ENCODE measurements at places on chromosomes 7 and 10.

GRCh38 chr7:110940756-110941155 is 150.2 kb upstream of the LRRN3 start:
- DNase-seq = no peak

DNA sequence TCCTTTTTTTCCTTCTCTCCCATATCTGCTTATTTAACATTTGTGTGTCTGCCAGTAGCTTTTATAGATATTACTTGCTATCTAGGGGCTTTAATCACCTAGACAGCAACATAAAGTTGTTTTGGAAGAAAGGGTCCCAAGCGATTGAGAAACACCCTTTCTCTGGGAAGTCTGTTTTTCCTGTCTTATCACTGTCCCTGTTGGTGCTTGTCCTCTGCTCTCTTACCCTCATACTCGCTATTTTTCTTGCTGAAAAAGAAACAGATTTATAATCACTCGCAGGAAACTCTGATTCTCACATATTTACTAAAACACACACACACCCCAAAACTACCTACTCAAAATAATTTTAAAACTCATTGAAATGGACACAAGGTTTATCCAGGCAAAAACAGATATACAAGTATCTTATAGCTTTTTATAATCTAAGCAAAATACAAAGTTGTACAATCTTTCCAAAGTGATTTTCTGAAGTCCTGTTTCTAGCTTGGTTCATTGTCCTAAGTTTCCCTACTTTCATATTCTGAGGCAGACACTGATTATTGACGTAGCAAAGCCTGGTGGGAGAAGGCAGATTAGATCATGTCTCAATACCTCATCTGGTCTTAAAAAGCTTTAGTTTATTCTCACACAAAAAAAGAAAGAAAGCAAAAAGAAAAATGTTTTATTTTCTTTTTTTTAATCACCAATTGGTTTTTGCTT is 157.3 kb downstream of the CACNA2D1 start:
- DNase-seq = no peak

DNA sequence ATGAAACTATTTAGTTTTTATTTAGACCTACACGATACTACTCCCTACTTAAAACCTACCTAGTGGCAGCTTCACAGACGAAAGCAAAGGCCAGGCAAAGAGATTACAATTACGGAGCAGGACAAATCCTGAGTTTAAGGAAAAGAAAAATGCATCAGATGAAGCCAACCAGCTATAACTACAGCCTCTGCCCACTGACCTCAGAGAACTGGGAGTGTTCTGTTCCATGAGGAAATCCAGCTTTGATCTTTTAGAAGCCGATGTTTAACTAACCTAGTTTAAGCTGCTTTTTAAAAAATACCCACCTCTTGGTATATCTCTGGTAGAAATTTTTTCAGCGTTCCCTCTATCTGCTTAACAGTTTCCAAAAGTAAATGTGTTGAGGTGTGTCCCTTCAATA is 3.0 kb upstream of the UPF2 start:
- DNase-seq = no peak

DNA sequence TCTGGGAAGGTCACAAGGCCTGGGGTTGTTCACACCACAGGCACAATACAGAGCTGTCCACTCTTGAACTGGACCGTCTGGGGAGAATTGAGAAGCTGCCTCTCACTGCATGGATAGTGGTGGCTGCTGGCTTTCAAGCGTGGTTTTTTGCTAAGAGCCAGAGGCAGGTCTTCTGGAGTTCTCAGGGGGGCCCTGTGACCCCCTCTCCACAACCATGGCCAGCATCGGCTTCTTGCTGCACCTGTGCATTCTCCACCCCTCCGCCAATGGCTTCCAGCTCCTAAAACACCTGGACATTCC is 140.3 kb downstream of the ADCY1 start:
- no peak for DNase-seq

- DNase-seq = no peak
Measured at GRCh38 chr7:117950601-117951260, 77.5 kb upstream of the CTTNBP2 start.

- DNase-seq = no peak
Measured at GRCh38 chr7:134153493-134154136, 26.5 kb downstream of the LRGUK start.

- peak; percentile 12 for DNase-seq
Measured at GRCh38 chr7:39950473-39951225, 593 bp downstream of the CDK13 start.

- no peak for DNase-seq
Measured at GRCh38 chr7:1026721-1027161, 17.6 kb upstream of the GPR146 start.

- DNase-seq = no peak
Measured at GRCh38 chr7:158355456-158356065, 232.1 kb downstream of the PTPRN2 start.

GRCh38 chr10:124125305-124126116 is 32.1 kb upstream of the CHST15 start:
- no peak for DNase-seq

DNA sequence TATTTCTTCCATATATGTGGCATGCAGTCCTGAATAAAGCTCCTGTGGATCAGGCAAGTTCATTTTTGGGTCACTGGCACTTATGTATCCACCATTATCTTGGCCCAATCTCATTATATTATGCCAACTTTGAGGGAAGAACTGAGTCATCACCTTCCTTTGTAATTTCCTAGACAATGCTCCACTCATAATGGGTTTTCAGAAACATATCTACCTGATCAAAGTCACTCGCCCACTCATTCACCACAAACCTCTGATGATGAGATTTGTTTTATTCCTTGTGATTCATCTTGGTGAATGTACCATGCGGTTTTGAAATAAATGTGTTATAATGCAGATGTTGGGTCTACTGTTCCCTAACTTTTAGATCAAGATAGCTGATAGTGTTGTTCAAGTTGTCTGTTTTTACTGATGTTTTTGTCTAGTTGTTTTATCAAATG is 525.8 kb downstream of the KIF20B start:
- DNase-seq = no peak

DNA sequence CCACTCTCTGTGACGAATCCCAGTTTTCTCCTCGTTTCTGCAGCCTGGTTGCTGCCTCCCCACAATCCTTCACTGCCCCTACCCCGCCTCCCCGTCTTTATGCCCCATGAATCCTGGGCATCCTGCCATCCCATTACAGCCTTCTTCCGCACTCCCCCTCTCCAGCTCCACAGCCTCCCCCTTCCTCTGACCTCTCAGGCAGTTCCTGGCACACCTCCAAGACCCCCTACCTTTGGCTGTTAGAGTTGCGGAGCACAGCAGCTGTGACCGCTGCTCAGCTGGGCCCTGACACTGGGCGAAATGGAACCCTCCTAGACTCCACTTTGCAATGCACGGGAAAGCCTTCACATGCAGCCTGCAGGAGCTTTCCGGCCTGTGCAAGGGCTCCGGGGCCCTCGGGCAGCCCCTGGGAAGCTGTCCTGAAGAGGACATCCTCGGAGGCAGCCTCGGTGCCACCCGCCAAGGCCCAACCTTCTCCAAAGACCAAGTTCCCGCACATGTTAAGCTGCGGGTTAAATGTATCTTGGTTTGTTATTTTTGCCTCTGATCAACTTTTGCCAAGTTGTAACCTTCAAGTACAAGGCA is 400.7 kb upstream of the MKI67 start:
- DNase-seq = no peak

DNA sequence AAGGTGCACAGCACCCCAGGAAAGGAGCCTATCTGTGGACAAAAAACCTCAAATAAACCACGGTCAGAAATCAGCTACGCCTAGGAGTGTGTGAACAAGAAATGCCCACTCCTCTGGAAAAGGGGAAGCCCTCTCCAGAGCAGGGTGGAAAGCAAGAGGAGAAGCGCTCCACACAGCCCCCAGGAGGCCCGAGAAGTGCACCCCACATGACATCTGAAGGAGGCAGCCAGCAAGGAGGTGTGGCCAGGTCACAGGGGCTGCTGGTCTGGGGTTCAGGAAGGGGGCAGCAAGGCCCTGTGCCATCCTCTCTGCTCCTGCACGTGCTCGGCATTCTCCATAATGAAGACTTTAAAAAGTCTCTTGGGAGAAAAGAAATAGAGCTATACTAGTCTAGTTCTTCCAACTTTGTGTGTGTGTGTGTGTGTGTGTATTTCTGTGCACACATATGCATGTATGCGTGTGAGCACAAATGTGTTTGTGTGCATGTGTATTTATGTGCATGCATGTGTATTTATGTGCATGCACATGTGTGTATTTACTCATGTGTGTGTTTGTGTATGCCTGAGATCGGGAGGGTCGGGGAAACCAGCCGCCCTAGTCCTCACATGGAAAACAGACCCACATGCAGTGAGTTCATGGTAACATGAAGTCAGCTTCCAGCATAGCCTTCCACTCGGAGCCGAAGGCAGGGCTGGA is 76.5 kb downstream of the TNS3 start:
- no peak for DNase-seq

- DNase-seq = no peak
Measured at GRCh38 chr10:5500162-5500670, 846 bp upstream of the CALML5 start.

- DNase-seq = no peak
Measured at GRCh38 chr7:98968621-98969020, 90.3 kb downstream of the TRRAP start.

DNA sequence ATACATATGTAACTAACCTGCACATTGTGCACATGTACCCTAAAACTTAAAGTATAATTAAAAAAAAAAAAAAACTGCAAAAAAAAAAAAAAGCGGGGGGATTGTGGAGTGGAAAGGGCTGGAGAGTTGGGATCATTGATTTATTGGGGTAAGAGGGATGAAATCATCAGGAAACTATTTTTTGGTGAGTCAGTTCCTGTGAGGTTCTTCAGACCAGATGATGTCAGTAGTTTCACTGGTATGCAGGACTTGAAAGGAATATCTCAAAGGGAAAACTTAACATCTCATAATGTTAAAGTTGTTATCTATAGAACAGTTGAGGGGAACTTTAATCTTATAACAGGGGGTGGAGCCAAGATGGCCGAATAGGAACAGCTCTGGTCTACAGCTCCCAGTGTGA is 32.6 kb upstream of the TECTB start:
- DNase-seq = no peak

DNA sequence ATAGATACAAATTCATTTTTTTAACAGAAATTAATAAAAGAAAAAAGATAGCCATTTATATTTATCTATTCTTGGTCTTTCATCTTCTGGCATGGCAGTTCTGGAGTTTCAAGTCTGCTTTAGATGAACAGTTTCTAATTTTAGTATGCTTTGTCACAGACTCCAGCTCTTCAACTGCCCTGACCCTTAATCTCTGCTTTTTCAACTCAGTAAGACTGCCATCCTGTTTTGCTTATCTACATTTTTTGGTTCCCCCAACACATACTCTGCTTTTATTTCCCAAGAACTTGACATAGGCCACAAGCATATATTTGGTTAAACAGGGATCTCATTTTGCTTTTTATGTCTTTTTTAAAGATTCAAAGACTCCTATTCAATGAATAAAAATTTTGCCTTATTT is 309.3 kb upstream of the KCND2 start:
- DNase-seq = no peak

GRCh38 chr7:128410451-128410753 is 620 bp upstream of the IMPDH1 start:
- no peak for DNase-seq

DNA sequence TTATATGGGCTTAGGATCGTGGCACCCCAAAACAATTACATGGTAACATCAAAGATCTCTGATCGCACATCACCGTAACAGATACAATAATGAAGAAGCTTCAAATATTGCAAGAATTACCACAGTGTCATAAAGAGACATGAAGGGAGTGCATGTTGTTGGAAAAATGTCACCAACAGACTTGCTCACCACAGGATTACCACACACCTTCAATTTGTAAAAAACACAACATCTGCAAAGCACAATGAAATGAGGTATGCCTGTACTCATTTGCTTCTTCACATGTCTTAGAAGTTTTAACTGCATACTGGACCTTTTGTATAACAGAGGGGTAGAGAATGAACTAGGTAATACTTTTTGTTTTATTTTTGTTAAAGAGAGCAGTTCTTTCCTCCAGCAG is 96.6 kb downstream of the TPST1 start:
- DNase-seq = no peak

GRCh38 chr7:71633551-71634008 is 501.6 kb downstream of the GALNT17 start:
- no peak for DNase-seq

DNA sequence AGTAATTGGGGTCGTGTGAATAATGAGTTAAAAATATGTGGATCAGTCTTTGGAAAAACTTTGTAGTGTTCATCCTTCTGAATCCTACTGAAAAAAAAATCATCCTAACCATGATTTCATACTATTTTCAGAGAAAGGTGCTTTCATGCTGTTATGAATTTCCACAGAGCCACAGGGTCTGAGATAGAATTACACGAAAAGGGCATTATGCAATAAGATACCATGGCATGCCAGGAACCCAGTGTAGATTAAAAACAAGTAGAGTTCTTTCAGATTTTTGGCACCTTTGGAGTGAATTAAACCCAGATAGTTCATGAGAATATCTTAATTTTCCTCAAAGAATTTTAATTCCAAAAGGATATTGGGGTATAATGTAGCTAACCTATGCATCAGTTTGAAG is 47.5 kb upstream of the AGMO start:
- no peak for DNase-seq

DNA sequence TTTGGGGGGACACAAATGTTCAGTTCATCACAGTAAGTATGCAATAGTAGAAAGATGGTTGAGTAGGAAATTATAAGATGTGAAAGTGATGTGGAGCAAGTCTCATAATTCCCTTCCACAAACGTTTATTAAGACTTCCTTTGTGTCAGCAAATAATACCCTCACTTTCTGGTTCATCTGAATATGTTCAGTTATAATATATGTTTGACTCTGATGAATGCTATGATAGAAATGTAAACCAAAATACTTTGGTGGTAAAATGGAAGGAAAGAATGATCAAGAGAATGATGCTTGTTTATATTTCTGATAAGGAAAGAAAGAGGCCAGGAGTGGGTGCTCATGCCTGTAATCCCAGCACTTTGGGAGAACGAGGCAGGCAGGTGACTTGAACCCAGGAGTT is 111.7 kb upstream of the PLXDC2 start:
- DNase-seq = no peak

DNA sequence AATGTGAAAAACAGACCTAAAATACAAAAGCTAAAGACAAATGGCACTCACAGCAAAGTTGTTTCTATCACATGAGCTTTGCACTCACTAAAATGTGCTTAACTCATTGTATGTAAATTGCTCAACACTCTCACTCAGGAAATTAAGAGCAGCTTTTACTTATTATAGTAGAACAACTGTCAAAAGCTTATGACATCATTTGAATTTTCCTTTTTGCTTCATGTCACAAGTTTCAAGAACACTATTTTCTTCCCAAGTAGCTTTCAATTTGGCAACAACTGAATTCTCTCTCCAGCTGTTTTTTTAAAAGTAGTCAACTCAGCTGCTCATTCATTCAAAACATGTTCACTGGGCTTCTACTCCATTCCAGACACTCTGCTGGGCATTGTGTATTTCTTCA is 46.9 kb downstream of the ATE1 start:
- no peak for DNase-seq

- DNase-seq = no peak
Measured at GRCh38 chr7:157538321-157538720, 201.5 kb downstream of the DNAJB6 start.

- DNase-seq = no peak
Measured at GRCh38 chr10:47020471-47020870, 109.2 kb downstream of the PTPN20 start.

- DNase-seq = no peak
Measured at GRCh38 chr7:141911391-141911790, 4.8 kb upstream of the OR9A4 start.
